ENCODE measurements at places on chromosomes 7 and 10. TPM values are rescaled to one million over a fixed set of nuclear protein-coding genes. Genes with fewer than 3 reads are reported as not detected.

DNA sequence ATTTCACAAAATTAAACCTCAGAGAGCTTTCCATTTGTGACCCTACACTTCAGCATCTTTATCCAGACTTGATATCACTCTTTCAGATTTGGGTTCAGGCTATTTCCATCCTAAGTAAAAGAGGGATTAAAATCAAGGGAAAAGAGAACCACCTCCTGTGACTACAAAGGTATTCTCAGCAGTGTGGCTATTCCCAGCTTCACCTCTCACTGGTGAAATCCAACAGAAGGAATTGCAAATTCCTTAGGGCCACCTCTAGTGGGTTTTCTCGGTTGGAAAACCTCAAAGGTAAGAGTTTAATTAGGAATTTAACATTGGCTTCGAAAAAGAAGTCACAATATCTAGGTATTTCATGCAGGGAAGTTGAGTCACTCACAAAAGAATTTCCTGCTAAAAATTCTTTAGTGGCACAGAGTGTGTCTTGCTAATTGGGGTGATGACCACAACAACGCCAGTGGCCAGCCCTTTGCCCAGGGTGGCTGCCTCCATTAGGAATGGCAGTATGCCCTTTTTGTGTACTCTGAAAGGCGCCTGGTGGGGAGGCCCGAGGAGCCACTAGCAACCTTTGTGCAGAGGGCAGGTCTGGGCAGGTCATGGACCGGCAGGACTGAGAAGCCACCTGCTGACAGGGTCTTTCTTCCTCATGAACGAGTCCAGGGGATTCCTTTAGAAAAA is 52.2 kb downstream of the SEM1 start:
- no peak overlapping the region for H3K27ac ChIP-seq
- no peaks in the 10 kb centered on the region for H3K27me3 ChIP-seq
- no peaks in the 10 kb centered on the region for H3K36me3 ChIP-seq
- H3K4me3 ChIP-seq = no peak overlapping the region
- H3K4me1 ChIP-seq = no peaks in the 10 kb centered on the region
- no peak for DNase-seq

DNA sequence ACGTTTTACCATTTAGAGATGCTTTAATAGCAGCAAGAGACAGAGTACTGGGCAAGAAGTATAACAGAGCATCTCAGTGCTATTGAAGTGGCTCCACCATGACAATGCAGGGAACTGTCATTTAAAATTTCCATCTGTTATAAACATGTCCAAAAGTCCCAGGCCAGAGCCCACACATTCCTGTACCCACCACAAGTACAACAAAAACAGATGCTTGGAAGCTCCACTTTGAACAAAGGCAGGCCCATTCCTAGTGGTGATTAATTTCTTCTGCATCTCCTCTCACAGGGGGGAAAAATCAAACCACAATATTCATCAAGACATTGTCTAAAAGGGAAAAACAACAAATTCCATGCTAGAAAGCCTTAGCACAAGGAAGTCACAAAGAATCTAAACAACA is 627.9 kb downstream of the PARD3 start:
- no peak for DNase-seq
- H3K4me3 ChIP-seq = no peak overlapping the region
- peaks cover 34% of the 10 kb centered on the region for H3K4me1 ChIP-seq
- no peaks in the 10 kb centered on the region for H3K36me3 ChIP-seq
- H3K27ac ChIP-seq = no peak overlapping the region

DNA sequence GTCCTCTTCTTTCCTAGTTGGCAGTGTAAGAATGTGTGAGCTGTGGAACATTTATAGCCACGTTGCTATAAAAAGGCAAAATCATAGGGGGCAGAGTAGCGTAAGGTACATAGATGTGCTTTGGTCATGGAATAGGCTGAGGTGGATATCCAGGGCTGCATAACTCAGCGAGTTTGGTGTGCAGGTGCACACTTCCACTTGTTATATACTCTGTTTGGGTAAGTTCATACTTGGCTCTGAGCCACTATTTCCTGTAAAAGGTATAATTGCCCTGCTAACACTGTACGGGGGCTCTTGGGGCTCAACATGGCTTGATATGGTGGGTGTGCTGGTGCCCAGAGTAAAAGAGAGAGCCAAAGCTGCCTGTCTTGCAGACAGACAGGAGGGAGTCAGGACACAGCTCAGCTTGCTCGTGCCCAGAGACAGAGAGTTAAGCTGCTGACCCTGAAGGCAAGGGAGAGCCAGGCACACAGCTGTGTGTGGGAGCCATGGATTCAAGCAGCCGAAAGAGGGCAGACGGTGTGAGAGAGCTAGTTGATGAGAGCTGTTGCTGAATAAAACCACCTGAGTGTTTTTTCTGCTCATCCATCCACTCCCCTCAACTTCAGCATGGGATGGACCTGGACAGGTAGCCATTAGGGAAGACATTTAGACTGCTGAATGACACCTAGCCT is 126.7 kb downstream of the DKK1 start:
- H3K27me3 ChIP-seq = no peaks in the 10 kb centered on the region
- no peak overlapping the region for H3K4me3 ChIP-seq
- no peaks in the 10 kb centered on the region for H3K36me3 ChIP-seq
- peaks cover 17% of the 10 kb centered on the region for H3K4me1 ChIP-seq

GRCh38 chr10:127845756-127846155 is 47.0 kb downstream of the CLRN3 start:
- peaks cover 2% of the 10 kb centered on the region for H3K27me3 ChIP-seq
- H3K27ac ChIP-seq = no peak overlapping the region
- no peaks in the 10 kb centered on the region for H3K4me1 ChIP-seq
- H3K4me3 ChIP-seq = no peak overlapping the region

- H3K27ac ChIP-seq = no peak overlapping the region
- no peak for DNase-seq
- no peak overlapping the region for H3K4me3 ChIP-seq
- H3K4me1 ChIP-seq = peaks cover 48% of the 10 kb centered on the region
- H3K27me3 ChIP-seq = no peaks in the 10 kb centered on the region
- peaks cover 29% of the 10 kb centered on the region for H3K36me3 ChIP-seq
These were observed 68.4 kb downstream of the PTEN start for GRCh38 chr10:87931836-87932230.

GRCh38 chr10:33066558-33067236 is 108.7 kb upstream of the ITGB1 start:
- no peaks in the 10 kb centered on the region for H3K27me3 ChIP-seq
- no peak overlapping the region for H3K4me3 ChIP-seq
- no peak overlapping the region for H3K27ac ChIP-seq
- peaks cover 3% of the 10 kb centered on the region for H3K4me1 ChIP-seq
- H3K36me3 ChIP-seq = no peaks in the 10 kb centered on the region
- DNase-seq = no peak

GRCh38 chr7:30831936-30832335 is 60.7 kb downstream of the MINDY4 start:
- H3K36me3 ChIP-seq = peaks cover 8% of the 10 kb centered on the region
- peak; percentile 72 for DNase-seq
- no peak overlapping the region for H3K4me3 ChIP-seq

Gene KLF14
- not detected for total RNA-seq

Gene C10orf71
- total RNA-seq = not detected

Gene SKIDA1
- total RNA-seq = 4.3 TPM

Gene GNG11
- 49.6 TPM for total RNA-seq

All from osteocyte (in vitro differentiated cells).